RPMI7951 (cell line): ENCODE measurements at places on chromosomes 3 and 15. TPM values are rescaled to one million over a fixed set of nuclear protein-coding genes. Genes with fewer than 3 reads are reported as not detected.

DNA sequence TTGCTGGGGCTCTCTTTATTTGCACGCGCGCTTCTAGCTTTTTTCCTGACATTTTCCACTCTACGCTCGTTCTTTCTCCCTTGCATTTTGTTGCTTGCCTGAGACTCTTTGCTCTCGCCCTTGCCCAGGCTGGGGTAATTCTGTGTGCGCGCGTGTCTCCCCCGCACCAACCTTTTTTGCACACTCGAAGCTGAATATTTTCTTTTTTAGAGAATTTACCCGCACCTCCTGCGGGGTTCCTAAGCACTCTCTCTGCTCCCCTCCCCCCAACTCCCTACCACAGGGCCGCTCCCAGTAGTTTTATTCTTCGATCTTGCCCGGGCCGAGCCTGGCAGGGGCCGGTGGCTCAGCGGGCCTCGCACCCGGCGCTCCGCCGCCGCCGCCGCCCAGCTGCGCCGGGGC, 732 bp downstream of the FAM43A start:
- DNase-seq = no peak

Gene DPPA2
- not detected in 2 replicates for total RNA-seq

DNA sequence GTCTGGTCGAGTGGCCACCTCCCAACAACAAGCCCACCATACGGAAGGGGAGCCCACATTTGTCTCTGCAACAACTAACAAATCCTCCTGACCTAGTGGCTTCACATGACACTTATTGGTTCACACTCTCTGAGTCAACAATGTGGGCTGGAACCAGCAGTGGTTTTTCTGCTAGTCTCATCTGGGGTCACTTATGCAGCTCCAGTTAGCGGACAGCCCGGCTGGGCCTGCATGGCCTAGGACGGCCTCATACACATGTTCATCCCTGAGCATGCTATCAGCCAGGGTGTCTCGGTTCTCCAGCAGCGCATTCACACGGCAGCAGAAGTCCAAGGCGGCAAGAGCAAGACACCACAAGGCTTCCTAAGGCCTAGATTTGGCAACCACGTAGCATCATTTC, 281.7 kb downstream of the XXYLT1 start:
- no peak for DNase-seq

Gene EPHA3
- total RNA-seq = 0.20 and 0.24 TPM in 2 replicates

Gene FBXW12
- not detected in 2 replicates for total RNA-seq

DNA sequence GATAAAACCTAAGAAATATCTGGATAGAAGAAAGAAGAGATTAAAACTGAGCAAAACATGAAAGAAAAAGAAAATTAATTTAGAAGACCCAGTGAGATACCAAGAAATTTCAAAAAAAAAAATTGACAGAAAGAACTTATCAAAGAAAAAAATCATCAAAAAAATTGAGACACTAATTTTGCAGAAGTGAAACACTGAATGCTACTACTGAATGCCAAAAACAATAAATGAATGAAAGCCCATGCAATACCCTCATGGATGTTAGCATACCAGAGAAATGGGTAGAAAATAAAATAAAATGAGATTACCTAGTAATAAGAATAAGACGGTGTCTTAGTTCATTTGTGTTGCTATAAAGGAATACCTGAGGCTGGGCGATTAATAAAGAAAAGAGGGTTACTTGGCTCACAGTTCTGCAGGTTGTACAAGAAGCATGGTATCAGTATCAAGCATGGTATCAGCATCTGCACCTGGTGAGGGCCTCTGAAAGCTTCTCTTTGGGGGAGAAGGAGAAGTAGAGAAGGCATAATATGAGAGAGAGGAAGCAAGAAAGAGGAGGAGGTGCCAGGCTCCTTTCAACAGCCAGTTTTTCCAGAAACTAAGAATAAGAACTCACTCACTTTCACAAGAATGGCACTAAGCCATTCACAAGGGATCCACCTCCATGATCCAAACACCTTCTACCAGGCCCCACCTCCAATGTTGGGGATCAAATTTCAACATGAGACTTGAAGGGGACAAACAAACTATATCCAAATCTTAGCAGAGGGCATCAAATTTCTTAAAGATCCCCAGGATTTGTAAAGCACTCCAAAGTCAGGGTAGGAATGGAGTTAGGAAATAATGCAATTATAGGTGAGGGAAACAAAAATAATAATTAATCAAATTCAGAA, 73.2 kb downstream of the BTLA start:
- DNase-seq = no peak

- no peak for DNase-seq
Observed at GRCh38 chr3:177127008-177127407, 70.3 kb downstream of the TBL1XR1 start.

DNA sequence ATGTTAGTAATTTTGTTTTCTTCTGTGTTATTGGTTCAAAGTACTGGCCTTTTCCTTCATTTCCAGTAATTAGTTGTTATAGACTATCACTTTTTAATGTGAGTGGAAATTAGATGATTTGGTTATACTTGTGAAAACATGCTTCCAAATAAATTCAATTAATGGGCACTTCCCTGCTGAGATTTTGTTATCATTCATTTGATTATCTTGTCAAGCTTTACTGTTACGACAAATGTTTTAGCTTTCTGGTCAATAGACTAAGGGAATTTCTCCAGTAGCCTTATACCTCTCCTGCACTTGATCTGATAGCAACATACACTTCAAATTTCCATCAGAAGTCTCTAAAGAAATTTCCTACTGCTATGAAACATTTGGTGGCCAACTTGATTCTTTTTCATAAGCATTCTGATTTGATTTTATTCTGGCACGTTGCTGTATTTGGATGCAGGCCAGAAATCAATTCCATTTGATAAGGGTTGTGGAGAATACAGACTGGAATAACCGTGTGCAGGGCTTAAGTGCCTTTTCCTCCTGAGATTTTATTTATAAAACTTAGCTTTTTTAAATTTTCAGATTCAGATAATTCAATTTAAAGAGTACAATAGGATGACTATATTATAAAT, 573.8 kb upstream of the NAALADL2 start:
- no peak for DNase-seq

GRCh38 chr3:171460725-171461524, 720 bp upstream of the TNIK start:
- DNase-seq = peak; percentile 77

GRCh38 chr15:89329329-89330084, 5.1 kb downstream of the POLG start:
- DNase-seq = no peak

DNA sequence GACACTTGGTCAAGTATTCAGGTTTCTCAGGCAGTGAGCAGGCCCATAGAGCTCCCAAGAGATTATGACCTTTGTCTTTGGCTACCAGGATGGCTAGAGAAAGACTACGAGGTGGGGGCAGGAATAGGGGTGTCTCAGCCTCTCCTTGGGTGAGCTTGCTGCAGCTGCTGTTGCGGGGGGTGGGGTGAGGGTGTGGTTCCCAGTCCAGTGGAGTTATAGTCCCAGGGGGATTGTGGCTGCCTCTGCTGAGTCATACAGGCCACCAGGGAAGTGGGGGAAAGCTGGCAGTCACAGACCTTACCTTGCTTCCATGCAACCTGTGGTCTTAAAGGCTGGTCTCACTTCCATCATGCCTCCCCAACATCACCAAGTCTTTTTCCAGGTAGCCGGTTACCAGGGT, 31.7 kb downstream of the ATP2C1 start:
- peak; percentile 87 for DNase-seq

Gene ZXDC
- 10.7 and 12.4 TPM in 2 replicates for total RNA-seq

DNA sequence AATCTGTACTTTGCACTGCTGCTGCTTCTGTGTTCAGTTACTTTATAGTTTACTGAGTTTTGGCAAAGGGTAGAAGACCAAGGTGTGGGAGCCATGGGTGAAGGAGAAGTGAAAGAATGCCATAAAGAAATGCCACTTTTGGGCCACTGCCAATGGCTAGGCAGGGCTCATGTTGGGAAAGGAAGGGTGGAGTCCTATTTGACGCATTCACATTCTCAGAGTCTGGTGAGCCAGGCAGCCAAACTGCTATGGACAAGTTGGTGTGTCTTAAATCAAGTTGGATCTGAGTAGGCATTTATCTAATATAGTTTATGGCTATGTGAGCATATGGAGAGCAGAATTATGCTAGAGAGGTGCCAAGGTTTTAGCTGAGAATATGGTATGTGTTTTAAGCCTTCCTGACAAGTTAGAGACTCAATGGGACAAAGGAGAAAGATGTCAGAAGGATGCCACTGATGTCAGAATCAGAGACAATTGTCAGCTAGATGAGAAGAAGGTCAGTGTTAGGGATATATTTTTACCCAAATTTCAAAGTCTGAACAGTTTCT, 296.1 kb downstream of the AGBL1 start:
- DNase-seq = no peak

Gene DOCK3
- total RNA-seq = 0.10 and 0.12 TPM in 2 replicates

GRCh38 chr3:78621061-78621716, 1146.6 kb downstream of the ROBO1 start:
- DNase-seq = no peak

DNA sequence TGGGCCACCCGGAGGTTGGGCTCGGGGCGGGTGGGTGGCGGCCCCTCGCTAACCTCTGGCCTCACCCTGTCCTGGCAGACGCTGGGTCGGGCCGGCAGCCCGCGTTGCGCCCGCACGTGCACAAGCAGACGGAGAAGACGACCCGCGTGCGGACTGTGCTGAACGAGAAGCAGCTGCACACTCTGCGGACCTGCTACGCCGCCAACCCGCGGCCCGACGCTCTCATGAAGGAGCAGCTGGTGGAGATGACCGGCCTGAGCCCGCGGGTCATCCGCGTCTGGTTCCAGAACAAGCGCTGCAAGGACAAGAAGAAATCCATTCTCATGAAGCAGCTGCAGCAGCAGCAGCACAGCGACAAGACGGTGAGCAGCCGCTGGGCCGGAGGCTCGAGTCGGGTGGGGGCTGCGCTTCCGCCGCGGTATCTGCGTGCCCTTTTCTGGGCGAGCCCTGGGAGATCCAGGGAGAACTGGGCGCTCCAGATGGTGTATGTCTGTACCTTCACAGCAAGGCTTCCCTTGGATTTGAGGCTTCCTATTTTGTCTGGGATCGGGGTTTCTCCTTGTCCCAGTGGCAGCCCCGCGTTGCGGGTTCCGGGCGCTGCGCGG, 3.7 kb downstream of the ISL2 start:
- peak; percentile 30 for DNase-seq

DNA sequence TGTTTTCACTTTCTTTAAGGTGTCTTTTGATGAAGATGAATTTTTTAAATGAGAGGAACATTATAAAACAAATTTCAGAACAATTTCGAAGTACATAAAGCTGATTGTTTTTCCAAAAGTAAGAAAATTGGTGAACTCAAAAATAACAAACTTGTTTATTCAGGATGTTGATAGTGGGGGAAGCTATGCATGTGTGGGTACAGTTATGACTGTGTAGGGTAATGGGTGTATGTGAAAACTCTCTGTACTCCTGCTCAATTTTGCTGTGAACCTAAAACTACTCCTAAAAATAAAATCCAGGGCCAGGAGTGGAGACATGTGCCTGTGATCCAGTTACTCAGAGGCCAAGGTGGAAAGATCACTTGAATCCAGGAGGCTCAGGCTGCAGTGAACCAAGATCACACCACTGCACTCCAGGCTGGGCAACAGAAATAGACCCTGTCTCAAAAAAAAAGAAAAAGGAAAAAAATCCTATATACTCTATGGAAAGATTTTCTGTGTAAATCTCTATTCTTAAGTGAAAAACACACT, 37.2 kb downstream of the PIK3CB start:
- DNase-seq = no peak

DNA sequence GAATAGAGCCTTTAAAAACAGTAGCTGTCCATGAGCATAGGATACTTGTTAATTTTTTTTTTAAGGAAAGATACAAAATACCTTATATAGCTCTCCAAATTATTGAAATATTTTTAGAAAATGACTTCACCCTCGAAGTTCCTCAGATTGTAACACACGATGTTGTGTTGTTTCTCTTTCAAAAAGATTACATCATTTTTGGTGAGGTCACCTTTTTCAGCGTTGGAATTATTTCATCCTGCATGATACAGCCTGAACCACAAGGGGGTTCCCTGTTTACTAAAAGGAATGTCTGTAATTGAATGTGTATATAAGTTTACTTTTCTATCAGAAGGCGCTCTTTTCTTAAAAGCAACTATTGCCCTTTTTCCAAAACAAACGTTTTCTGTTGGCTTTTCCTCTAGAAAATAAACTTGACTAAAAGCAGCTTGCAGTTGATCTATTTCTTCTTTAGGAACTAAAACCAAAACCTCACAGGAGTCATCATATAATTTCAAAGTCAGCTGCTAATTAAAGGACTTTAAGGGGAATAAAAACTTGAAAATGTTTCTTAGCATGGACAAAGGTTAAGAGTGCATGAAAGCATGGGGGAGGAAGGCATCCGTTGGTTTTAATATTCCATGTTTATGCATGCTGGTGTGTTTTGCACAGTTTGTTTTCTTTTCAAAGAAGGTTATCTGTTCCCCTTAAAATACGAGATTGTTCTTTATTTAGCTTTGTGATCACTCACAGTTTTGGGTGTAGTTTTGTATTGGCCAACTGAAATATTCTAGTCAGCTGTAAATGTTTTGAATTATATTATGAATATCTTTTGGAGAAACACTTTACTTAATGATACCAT, 29.4 kb downstream of the LYSMD4 start:
- DNase-seq = peak; percentile 77

- peak; percentile 72 for DNase-seq
Observed at GRCh38 chr15:71448688-71449114, 333.4 kb downstream of the THSD4 start.

DNA sequence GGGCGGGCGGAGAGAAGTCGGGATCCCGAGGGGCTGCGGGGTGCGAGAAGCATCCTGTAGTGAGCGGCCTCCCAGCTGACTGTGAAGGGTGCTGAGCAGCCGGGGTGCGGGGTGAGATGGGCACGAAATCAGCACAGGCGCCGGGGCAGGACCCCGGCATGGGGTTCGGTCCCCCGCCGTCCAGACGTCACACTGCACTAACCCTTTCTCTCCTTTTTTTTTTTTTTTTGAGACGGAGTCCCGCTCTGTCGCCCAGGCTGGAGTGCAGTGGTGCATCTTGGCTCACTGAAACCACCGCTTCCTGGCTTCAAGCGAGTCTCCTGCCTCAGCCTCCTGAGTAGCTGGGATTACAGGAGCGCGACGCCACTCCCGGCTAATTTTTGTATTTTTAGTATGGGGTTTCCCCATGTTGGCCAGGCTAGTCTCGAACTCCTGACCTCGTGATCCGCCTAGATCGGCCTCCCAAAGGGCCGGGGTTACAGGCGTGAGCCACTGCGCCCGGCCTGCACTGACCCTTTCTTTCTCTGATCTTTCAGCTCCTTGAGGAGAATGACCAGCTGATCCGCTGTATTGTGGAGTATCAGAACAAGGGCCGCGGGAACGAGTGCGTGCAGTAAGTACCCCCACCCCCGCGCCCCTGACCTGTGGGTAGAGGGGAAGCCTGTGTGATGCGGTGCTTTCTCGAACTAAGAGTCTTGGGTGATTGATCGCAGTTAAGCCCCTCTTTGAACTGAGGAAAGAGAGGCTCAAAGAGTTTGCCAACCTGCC, 513 bp downstream of the SS18L2 start:
- DNase-seq = peak; percentile 23
